Left ventricle myocardium superior (tissue), 1 donor: ENCODE measurements at places on chromosomes 7 and 10.

GRCh38 chr10:88730864-88731263 lies 24.8 kb downstream of the LIPK start:
- no peak for DNase-seq

DNA sequence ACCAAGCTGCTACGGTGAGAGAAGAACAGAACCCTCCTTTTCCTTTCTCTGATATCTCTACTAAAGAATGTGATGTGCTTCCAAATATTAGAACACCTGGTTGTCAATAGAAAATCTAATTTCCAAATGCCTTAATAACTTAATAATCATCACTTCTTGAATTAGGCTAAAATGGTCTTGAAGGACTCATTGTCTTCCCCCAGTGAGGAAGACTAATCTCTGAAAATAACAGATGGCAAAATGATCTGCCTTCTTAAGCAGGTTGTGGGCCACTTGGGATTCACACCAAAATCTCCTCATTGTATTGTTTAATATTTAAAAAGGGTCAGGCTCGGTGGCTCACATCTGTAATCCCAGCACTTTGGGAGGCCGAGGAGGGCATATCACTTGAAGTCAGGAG lies 805.9 kb upstream of the AUTS2 start:
- DNase-seq: no peak

DNA sequence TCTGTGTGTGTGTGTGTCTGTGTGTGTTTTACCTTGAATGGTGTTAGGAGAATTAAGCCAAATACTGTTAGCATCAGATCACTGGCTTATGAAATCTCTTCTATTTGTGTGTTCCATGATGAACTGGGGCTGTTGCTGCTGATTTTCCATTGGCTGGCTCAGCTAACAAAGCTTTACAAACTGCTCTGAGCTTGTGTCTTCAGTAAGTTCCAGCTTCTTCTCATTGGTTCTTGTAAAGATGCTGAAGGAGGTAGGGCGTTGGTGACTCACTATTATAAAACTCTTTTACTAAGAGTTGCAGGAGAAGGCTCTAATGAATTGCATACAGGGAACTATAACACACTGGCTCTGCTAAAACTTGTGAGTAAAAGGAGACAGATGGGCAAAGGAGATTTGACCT lies 136.4 kb upstream of the PRKCQ start:
- DNase-seq: no peak

DNA sequence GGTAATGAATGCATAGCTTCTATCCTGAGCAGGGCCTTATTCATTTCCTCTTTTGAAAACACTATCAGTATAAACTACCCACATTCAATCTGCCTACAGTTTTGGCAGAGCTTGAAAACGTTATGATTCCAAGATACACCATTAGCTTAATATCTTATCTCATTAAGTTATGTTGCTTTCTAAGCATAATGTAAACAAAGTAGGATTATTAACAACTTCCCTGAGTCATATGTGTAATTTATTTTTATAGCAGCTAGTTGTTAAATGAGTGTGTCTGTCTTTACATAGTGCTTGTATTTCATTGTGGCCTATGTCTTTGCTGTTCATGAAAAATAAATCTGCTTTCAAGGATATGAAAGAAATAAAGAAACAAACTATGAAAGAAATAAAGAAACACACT lies 106.2 kb upstream of the DLX6 start:
- DNase-seq: no peak

DNA sequence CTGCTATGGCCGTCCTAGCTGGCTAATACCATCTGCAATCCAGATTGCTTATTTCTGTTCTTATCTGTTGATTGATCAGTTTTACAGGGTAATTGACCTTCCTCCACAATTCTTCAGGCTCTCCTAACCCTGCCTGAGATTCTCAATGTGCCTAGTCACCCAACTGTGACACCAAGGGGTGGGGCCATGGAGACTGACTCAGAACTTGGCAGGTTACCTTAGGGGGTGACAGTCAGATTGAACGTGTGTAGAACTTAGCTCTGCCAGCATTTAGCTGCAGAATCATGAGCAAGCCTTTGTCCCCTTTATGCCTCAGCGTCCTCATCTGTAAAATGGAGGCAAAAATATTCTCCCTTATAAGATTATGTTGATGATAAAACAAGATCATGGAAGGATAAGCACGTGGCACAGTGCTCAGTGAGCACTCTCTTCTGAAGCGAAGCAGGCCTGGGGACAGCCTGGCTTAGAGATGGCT lies 19.1 kb upstream of the LEP start:
- DNase-seq: no peak

GRCh38 chr7:73705551-73705920 lies 13.9 kb downstream of the STX1A start:
- DNase-seq: no peak

DNA sequence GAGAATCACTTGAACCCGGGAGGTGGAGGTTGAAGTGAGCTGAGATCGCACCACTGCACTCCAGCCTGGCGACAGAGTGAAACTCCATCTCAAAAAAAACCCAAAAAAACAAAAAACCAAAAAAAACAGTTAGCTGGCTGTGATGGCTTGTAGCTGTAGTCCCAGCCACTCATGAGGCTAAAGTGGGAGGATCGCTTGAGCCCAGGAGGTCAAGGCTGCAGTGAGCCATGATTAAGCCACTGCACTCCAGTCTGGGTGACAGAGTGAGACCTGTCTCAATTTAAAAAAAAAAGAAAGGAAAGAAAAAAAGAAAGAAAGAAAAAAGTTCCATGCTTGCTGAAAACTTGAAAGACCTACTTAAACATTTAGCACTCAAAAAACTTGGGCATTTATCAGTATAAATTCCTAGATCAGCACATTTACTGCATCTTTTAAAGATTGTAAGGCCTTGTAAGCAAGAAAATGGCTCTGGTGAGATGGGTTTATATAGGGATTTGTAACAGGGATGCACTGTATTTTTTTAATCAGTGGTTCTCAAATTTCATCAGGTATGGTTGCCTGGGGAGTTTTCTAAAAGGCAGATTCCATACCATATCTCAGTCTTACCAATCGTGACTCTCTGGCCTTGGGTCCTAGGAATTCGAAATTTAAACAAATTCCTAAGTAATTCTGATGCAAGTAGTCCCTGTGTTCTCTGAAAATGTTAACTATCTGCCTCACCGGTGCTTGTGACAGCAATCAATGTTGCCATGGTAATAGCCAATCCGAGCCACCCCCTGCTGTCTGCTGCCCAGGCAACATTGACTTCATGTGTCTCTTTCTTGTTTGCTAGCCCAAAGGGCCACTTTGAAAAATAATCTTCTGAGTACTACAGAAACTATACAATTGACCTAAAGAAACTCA lies 11.5 kb upstream of the NT5C2 start:
- no peak for DNase-seq

GRCh38 chr7:97835296-97836138 lies 36.7 kb downstream of the ASNS start:
- peak; percentile 68 for DNase-seq

DNA sequence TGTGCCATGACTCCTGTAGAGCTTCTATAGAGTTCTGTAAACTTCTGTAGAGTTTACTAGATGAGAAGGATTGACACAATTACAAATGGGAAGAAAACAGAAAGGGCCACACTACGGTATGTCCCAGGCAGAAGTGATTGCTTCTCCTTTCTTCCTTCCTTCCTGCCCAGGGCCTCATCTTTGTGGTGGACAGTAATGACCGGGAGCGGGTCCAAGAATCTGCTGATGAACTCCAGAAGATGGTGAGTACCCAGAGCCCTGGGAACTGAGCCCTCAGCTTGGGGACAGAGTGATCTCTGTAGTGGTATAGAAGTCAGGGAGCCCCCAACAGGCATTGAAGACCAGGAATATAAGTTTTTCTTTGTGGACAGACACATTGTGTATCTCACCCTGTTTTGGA lies 1.7 kb downstream of the ARF5 start:
- DNase-seq: no peak

DNA sequence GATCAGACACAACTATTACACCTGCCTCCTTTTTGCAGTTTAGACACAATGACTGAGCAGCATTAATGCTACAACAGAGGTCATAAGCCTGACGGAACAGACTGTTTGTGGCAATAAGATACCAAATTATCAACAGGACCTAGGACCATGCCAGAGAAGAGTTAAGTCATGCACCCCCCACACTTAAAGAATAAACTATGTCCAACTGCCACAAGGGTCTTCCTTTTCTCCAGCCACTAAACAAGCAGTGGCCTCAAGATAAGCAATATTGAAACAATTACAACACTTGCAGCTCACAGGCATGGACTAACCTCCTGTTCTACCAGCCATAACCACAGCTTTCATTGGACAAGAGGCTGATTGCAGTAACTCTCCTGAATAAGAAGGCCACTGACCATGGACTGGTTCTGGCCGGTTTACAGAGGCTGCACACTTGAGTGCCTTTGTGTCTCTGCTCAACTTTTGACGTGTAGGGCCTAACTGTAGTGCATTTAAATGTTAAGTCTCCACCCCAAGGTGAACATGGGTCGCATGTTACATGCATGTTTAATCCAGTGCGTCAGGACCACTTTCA lies 104.4 kb downstream of the STRA8 start:
- no peak for DNase-seq

GRCh38 chr10:6019010-6019782 lies 41.9 kb upstream of the IL15RA start:
- DNase-seq: no peak

DNA sequence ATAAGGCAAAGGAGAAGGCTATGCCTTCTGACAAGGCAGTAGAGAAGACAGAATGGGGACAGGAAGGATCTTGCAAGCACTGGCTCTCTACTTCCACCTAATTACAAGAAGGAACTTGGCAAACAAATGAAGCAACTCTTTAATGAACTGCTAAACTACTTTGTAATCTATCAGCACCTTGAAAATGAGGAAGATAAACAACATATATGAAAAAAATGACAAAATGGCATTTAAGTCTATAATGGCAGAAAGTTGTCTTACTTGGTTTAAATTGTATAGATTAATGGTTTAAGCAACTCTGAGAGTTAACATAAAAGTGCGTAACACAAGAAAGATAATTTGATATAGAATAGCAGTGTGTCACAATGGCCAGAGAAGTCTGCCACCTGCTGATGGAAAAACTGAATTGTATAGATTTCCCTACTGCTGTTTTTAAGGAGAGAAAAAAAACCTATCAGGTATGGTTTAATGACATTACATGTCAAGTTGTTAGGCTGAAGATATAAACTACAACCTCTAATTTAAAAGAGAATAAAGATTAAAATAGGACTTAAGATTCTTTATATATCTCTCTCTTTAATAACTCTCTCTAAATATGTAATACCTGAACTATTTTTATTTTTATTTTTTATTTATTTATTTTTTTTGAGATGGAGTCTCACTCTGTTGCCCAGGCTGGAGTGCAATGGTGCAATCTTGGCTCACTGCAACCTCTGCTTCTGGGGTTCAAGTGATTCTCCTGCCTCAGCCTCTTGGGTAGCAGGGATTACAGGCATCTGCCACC lies 11.8 kb downstream of the NT5C3A start:
- DNase-seq: no peak

DNA sequence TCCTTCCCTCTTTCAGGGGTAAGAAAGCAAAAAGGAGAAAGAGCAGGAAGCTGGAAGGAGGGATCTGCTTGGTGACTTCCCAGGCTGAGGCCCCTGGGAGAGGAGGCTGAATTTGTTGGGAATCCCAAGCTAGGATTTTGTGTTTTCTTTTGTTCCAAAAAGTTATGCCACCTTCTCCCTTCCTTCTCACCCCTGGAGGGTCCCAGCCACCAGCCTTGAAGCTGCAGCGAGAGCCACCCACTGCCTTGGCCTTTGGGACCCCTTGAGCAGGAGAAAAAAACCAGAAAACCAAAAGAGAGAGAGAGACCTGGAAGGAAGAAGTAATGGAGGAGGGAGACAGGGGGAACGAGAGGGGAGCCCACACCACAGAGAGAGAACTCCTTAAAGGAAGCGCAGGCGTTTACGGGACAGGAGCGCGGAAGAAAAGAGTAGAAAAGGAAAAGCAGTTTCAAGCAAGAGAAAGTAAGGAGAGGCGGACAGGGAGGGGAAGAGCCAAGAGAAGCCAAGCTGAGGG lies 7.2 kb downstream of the VAX1 start:
- DNase-seq: no peak

GRCh38 chr7:154569916-154570315 lies 433.0 kb downstream of the PAXIP1 start:
- no peak for DNase-seq

- no peak for DNase-seq
Measured at GRCh38 chr7:50869108-50869725, 86.5 kb upstream of the GRB10 start.

- no peak for DNase-seq
Measured at GRCh38 chr7:152922318-152923081, 162.9 kb downstream of the ACTR3B start.

- no peak for DNase-seq
Measured at GRCh38 chr10:130233035-130233360, 96.8 kb downstream of the GLRX3 start.

DNA sequence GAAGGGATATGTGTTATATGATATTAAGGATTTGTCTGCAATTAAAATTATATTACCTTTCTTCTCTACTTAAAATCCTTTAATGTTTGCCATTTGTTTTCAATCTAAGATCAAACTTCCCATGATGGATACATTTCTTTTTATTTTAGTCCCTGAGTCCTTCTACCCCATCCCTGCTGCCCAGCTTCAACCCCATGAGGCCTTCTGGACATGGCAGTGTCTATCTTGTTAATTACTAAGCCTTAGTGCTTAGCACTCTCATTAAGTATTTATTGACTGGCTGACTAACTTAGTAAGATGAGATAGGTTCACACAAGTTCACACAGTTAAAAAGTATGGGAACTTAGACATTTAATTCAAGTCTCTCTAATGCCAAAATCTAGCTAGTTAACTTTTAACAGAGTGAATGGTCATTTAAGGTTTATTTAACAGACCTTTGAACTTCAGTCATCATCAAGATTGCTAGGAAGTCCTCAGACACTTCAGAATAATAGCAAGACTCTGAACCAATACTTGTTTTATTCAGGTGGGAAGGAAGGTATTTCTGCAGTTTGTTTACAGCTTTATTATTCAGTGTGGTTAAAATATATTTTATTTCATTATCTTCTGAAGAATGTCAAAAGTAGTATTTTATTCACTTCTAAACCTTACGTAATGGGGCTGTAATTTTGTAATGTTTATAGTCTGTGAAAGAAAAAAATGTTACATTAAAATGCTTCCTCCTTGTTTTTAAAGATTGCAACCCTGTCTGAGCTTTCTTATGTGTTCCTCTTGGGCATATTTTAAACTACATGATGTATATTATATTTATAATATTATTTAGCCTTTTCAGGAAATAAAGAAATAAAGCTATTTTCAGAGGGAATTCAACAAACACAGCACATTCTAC lies 848.9 kb downstream of the REEP3 start:
- DNase-seq: no peak

DNA sequence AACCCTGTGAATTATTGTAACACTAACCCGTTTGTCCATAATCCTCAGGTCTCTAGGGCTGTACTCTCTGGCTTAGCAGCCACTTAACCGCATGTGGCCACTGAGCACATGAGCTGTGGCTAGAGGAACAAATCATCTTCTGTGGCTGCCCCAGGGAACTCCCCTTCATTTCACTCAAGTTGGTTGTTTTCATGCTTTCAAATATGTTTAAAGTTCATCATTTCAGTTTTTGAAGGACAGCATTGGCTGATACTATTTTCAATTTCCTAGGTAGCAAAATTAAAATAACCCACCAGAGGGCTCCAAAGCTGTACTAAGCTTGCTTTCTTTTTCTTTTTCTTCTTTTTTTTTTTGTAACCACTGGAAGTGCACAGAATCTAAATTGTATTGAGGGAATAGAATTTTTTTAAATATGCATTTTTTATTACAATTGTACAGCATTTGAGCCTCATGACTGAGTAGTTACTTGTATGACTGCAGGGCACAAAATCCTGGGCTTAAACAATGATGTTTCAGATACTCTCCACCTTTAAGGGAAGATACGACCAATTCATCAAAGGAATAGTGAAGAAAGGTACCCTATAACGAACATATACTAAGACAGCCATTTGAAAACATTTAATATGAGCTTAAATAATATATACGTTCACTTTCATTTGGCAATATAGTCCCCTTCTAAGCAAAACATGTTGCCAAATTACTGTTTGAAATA lies 38.6 kb downstream of the MRC1 start:
- DNase-seq: no peak
